ENCODE measurements at places on chromosomes 2 and 18.
A peak's percentile ranks its signal among the peaks of the same experiment; 100 is the strongest.

DNA sequence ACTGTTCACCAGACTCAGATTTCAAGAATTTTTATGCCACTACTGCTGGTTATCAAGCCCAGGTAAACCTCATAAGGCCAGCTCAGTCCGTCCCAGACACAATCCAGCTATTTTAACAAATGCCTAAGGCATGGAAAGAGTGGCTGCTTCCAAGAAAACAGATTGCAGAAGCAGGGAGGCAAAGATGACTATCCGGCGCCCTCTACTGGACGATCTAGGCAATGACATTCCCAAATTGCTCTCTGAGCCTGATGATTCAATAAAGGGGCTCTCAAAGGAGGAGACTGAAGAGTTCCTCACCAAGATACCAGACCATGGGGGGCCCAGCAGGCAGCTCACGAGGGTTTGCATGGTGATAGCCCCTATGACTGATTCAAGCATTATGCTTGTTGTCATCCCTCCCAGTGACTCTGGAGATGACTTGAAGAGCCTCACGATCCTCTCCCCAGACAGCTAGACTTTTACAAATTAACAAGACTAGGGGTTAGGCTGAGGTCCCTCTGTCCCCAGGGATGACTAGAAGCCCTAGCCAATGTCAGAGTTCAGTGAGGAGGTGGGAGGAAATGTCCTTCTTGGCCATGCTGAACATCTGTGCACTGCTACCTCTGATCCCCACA is 25.0 kb downstream of the SERPINB8 start:
- DNase-seq = no peak

DNA sequence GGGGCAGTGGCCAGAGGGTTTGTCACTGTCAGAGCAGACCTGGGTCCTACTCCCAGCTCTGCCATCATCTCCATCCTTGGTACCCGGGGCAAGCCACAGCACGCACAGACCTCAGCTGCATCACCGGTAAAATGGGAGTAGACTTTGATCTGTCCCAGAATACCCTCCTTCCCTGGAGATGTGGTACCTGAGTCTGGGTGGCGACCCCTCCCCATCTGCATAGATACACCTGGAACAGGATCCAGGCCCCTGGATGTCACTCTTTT is 64.0 kb downstream of the ZFP36L2 start:
- DNase-seq = no peak

DNA sequence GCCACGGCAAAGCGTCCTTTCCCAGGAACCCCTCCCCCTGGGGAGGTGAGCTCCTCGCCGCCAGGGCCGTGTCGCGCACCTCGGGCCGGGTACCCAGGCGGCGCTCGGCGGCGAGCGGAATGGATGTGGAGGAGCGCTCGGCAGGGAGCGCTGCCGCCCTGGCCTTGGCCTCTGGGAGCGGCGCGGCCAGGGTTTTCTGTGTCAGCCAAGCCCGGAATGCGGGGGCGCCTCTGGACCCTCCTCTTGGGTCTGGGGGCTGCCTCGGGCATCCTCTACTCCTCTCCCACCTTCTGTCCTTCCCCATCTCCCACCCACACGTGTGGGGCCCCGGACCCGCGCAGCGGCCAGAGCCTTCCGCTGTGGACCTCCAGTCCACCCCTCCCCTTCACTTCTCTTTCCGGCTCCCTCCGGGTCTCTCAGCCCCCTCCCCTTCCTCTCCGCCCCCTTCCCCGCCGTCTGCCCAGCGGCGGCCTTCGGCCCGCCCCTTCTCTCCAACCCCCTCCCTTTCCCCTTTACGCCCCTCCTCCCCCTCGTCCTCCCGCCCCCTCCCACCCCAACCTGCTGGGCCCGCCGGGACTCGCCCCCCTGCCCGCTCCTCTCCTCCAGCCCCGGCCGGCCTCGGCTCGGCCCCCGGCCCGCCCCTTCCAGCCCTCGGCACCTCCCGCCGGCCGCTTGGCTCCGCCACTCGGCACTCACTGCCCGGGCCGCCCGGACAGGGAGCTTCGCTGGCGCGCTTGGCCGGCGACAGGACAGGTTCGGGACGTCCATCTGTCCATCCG is at the start of gene MERTK:
TSS of gene MERTK (plus strand) at position 684 of the 779 bp plus-strand sequence. CDS start 129 bp downstream, outside the sequence.
- peak; percentile 87 for DNase-seq

DNA sequence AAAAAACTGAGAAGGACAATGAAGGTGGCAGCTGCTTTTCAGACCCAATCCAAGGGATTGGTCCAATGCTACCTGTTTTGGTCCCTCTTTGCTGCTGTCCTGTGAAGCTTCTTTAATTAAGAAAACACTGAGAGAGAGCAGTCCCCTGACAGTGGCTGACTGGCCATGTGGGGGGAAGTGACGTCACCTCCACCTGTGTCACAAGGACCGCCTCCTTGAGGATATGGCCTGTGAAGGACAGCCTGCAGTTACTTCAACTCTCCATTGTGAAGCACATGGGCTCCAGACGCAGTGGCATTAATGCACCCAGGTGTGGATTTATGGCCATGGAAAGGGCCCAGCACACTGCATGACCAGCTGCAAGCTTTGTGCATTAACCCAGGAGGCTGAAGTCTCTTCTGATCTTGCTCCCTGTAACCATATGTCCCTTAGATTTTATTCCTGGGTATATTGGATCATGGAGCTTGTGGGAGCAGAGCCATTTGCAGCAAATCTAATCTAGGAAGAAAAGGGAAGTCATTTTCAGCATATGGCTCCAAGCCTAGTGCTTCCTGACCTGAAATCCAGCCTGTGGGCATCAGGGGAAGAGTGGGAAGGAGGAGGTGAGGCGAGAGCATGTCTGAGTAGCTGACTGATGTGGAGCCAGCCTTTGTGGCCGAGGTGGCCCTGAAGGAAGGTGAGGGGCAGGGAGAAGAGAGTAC is 32.2 kb downstream of the KIF5C start:
- no peak for DNase-seq

GRCh38 chr18:36503477-36503876 is 206.0 kb downstream of the FHOD3 start:
- no peak for DNase-seq

- DNase-seq = no peak
Measured at GRCh38 chr2:228065686-228066085, 115.8 kb downstream of the SPHKAP start.

GRCh38 chr2:217801115-217801531 is 201.7 kb downstream of the TNS1 start:
- DNase-seq = no peak

- DNase-seq = no peak
Measured at GRCh38 chr2:40090044-40090443, 311.0 kb upstream of the THUMPD2 start.

GRCh38 chr18:11784674-11785304 is 66.4 kb upstream of the CHMP1B start:
- no peak for DNase-seq

DNA sequence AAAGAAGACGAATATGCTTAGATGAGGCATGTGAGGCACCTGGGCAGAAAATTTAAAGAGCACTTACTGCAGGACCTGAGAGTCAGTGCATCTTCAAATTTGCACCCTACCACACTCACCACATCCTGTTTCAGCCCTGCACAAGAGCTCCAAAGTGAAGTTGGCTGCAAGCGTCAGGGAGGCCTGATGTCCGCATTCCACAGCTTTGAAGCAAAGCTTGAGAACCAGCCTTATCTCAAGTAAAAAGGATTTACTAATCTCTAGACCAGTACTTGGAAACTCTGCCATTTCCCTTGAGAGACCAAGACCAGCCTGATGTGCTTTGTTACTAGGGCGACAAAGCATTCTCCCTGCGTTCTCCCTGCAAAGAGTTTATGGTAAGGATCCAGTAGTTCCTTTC is 3.4 kb upstream of the ASNSD1 start:
- no peak for DNase-seq

DNA sequence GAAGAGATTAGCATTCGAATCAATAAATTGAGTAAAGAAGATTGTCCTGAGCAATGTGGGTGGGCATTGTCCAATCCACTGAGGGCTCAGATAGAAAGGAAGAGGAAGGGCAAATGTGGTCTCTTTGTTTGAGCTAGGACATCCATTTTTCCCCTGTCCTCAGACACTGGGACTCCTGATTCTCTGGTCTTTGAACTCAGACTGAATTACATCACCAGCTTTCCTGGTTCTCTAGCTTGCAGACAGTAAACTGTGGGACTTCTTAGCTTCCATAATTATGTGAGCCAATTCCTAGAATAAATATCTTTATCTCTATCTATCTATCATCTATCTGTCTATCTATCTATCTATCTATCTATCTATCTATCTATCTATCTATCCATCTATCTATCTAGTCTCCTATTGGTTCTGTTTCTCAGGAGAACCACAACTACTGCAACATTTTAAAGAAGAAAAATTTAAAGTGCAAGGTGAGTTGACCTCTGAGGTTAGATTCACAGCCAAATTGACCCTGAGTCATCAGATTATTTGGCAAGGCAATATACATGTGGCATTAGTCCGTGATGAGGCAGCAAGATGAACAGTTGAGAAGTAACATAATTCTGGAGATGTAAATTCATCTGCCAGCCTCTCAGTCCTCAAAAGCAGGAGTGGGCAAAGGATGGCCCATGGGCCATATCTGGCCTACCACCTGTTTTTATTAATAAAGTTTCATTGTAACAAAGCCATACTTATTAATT is 191.4 kb downstream of the PDE11A start:
- no peak for DNase-seq

DNA sequence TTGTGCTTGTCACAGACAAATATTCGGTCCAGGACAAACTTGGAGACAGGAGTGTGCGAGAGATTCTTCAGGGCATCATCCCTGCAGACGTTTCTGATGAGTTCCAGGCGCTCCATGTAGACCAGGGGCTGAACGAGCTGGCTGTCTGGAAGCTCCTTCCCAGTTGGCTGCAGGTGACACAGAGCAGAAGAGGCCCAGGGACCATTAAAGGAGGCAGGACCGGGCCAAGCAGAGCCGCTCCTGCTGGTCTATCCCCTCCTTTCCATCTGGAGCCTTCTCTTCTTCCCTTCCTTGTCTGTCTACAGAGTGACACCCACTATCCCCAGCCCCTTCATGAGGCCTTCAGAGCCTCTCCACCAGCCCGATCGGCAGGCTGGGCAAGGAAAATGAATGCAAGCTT is 19.5 kb downstream of the CHST10 start:
- no peak for DNase-seq

- DNase-seq = no peak
Measured at GRCh38 chr18:56112984-56113383, 525.0 kb upstream of the TCF4 start.

- no peak for DNase-seq
Measured at GRCh38 chr18:48740851-48741485, 202.1 kb downstream of the CTIF start.

DNA sequence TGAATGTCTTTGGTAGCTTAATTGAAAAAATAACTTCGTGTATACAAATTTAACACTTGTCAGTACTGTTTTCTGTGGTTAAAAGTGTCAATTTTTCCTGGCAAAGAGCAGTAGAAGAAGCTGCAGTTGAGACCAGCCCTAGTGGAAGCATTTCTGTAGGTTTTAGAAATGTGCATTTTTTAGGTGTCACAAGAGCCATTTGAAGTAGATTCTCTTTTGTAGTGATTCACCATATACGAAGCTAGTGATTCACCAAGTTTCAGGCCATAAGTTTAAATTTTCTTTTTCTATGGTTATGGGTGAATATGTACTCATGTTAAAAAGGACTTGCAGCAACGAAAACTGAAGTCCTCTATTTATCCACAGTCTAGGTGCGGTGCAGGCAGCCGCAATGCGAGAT is 4.2 kb downstream of the NABP1 start:
- DNase-seq = no peak

DNA sequence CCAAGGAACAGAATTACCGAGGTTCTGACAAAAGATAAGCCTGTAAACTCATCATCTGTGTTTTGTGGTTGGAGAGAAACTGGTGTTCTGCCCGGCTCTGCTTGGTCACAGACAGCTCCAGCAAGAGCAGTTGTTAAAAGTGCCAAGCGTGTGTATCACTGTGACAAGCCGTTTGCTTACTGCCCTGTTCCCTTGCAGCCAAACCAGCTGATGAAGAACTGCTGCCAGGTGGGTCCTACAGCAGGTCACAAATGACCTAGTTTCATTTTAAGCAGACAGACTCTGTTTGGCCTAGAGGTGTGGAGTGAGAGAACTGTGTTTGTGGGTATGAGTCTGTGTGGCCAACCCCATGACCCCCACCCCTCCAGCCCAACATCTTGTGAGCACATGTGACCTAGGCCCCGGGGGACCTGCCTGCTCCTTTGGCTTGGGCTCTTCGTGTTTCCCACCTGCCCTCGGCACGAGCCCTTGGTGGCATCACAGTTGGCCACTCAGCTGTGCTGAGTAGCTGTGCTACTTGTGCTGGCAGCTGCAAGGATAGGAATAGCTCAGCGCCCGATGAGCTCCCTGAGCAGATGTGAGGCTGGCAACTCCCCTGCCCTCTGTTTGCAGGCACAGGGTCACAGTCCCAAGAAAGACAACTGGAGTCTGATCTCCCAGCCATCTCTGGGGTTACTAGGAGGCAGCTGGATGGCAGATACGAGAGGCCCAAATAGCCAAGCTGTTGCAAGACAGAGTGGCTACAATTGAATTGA is 9.7 kb downstream of the OXER1 start:
- no peak for DNase-seq

- no peak for DNase-seq
Measured at GRCh38 chr2:58133395-58133794, 86.8 kb downstream of the VRK2 start.

DNA sequence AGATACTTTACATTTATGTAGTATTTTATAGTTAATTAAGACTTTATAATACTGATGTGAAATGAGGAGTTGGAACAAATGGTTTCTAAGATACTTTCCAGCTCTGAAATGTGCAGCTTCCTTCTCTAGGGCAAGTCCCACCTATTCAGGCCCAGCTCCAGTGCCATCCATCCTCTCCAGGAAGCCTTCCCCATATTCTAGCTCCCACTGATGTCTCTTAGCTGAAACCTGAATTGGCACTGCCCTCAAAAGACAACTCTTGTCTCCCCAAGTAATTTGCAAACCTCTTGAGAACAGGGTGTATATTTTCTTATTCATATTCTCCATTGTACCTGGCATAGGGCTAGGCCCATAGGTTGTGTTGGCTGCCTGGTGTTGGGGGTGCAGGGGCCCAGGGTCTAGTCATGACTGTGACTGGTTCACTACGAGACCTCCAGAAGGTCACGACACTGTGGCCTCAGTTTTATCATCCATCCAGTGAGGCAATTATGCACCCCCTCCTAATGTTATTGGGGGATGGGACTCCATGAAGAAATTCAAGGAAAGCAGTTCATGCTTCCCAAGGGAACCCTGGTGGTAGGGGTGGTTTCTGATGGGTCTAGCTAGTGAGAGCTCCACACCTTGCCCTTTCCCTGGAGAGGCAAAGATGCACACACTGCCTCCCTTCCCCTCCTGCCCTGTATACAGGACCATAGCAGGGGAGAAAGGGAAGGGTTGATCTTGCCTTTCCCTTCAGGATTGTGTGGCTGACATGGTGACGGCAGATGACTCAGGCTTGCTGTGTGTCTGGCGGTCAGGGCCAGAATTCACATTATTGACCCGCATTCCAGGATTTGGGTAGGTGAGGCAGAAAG is 2.8 kb downstream of the WDR54 start:
- no peak for DNase-seq

DNA sequence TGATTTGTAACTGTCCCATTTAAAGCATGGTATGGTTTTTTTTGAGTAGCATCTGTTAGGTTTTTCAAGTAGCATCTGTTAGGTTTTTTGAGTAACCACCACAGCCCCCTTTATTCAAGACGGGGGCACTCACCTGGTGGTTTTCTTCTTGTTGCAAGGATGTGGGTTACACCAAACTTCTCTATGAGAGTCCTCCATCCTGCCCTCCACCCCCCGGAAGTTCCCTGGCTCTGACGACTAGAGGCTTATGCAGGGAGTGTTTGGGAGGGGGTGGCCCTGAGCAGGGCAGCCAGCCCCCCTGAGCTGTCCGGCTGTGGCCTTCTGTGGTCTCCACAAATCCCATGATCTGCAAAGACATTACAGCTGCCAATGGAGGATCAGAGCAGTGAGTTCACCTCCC is 39.3 kb downstream of the MTCL1 start:
- no peak for DNase-seq

- DNase-seq = no peak
Measured at GRCh38 chr2:19873014-19873413, 28.8 kb downstream of the TTC32 start.

Data from NCI-H1930 (cell line).